Neural progenitor cell (in vitro differentiated cells): ENCODE measurements at places on chromosomes 7 and 10.

- no peak for DNase-seq
Measured at GRCh38 chr7:137885678-137886077, 38.9 kb upstream of the DGKI start.

- no peak for DNase-seq
Measured at GRCh38 chr7:76086070-76086469, 38.2 kb downstream of the MDH2 start.

DNA sequence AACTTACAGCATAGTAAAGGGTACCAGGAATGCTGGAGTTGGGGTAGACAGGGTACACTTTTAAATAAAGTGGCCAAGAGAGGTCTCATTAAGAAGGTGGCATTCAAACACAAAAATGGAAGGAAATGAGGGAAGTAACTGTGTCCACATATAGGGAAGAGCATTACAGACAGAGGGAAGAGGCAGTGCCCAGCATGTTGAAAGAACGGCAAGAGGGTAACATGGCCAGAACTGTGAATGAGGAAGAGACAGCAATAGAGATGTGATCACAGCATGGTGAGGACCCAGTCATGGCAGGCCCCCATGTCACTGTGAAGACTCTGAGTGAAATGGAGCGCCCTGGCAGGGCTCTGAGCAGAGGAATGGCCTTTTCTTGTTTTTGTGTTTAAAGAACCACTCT is 35.1 kb upstream of the ZNRF2 start:
- DNase-seq: no peak

DNA sequence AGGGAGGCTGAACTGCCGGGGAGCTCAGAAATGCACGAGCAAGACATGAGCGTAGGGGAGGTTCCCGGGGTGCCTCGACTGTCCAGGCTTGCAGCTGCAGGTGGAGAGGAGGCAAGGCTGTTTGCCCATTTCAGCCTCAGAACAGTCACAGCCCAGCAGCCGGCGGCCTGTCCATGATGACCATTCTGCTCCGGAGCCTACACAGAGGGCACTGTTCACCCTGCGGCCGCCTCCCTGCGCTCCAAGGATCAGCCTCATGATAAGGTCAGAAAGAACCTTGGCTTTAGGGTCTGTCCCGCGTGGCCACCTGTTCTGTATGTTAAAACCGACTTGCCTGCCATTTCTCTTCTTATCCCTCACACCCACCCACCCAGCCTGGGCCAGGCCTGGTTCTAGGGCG is 21.9 kb upstream of the CFAP46 start:
- no peak for DNase-seq

- no peak for DNase-seq
Measured at GRCh38 chr7:139991269-139991666, 71.5 kb downstream of the PARP12 start.

DNA sequence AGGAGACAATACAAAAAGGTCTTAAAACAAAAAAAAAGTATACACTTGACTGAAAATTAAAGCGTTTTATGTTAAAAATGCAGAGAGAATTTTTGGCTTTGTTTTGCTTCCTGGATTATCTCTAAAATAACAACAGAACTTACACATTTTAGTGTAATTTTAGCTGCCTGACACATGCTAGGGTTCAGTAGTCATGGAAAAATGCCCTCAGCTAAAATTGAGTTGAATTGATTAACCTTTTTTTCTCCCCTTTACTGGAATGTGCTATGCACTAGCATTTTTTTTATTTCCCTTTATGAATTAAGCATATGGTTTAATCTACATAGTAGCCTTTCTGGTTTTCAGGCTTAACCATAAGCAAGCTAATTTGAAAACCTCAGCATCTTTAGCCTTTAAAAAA is 89.9 kb downstream of the ZNF277 start:
- no peak for DNase-seq

- no peak for DNase-seq
Measured at GRCh38 chr10:103748020-103748419, 107.4 kb downstream of the SH3PXD2A start.
